CD4-positive, alpha-beta T cell treated with Interleukin-4 for 1 hour (primary cell): ENCODE measurements at places on chromosomes 12 and 14.

DNA sequence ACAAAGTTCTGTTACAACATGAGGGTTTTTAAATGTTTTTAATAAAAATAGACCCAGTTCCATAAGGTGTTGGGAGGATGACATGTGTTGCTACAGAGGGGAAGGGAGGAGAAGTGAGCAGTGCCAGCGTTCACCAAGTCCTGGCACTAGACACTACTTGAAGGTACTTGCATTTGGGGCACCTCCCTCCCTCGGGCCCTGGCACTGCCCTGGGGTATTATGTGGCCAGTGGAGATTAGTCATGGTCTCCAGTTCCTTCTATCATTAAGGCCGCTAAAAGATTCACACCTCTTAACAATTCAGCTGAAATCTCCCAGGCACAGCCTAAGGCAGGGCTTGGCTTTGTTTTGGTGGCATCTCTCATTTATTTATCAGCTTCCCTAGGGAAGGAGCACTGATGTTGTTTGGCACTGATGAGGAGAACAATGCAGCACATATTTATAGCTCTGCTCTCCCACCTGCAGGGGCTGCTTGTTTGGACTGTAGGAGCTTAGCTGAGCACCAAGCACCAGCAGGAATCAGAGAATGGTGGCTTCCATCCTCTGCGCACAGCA lies 155.5 kb upstream of the NTF3 start:
- DNase-seq, result no peak

DNA sequence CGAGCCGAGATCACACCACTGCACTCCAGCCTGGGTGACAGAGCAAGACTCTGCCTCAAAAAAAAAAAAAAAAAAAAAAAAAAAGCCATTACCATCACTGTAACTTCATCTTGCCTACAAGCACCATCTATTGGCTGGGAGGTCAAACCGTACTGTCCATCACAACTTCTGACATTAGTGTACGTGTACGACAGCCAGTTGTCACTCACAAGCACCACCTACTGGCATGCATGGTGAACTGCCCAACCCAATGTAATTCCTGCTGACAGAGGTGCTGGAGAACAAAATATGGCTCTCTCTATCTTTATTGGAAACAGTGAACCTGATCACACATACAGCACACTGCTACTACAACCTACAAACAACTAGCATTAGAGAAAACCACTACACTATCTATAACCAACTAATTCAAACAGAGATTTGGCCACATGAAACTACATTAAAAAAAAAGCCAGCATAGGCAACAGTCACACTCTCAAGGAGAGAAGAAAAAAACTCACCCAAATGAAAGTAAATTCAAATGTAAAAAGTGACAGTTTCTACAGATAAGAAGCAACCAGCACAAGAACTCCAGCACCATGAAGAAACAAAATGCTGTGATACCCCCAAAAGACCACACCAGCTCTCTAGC lies 82.3 kb downstream of the PUS7L start:
- DNase-seq, result no peak

DNA sequence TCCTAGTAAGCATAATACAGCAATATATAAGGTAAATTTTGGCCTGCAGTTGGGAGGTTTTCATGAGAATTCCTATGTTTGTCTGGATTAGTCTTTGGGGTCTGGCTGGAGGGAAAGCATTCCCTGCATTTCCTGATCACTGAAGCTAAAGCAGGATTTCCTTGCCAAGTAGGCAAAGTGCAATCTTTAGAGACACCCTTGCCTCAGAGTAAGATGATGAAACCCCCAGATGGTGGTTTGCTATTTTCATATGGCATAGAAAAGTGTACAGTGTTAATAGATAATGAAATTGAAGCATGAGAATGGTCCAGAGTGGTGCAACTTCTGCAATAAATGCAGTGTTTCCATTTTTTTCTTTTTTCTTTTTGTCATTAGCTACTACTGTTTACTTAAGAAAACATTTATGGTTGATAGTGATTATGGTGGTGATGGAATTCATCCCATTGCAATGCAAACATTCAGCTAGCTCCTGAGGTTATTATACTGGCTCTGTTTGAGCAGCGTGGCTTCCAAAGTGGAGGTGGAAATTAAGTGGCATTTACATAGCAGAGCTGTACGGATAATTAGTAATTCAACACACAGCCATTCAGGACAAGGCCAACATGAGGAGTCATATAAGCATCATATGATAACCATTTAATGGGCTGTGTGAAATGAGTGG lies 276.3 kb downstream of the DUSP6 start:
- no peak for DNase-seq

DNA sequence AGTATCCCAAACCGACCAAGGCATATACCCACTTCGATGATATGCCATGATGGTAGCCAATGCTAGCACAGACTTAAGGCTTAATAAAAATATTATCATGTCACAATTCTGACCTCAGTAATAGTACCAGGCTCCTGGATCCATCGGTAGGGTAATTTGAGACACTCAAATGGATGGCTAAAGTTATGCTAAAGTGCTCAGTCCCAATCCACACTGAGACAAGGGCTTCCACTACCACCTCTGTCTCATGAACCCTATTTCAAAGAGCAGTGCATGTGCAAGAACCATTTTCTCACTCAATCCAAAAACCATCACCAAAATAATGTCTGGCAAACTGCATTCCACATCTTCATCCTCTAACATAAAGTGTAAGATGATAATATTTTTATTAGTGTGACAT lies 122.4 kb upstream of the KRR1 start:
- no peak for DNase-seq

DNA sequence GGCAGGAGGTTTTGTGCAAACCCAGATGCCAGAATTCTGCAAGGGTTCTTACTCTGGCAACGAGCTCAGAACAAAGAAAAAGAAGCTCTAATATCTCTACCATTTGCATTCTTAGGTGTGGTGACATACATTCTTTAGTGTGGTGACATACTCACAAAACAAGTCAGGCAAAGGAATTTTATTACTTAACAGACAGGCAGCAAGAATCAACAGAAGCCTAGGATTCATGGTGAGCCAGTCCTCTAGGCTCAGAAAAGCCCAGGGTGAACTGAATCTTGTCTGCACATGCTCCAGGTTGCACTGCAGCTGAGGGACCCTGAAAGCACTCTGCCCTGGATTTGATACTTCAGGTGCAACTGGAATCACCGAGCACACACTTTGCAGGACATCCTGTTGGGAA lies 122.4 kb upstream of the PTPRQ start:
- no peak for DNase-seq

DNA sequence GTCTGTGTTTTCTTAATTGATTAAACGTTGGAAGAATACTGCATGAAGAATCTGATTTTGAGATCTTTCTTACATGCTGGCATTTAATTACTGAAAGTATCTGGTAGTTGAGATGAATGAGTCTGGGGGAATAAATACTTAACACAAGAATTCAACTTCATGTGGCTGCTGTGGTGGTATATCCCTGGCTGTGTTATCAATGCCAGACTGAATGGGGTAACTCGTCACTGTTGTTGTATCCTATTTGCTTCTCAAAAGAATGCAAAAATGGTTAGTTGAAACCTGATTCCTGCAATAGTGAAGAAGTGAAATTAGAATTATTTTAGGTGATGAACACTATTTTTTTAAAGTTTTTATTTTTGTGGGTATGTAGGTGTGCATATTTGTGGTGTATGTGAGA lies 72.5 kb downstream of the HMGA2 start:
- no peak for DNase-seq

DNA sequence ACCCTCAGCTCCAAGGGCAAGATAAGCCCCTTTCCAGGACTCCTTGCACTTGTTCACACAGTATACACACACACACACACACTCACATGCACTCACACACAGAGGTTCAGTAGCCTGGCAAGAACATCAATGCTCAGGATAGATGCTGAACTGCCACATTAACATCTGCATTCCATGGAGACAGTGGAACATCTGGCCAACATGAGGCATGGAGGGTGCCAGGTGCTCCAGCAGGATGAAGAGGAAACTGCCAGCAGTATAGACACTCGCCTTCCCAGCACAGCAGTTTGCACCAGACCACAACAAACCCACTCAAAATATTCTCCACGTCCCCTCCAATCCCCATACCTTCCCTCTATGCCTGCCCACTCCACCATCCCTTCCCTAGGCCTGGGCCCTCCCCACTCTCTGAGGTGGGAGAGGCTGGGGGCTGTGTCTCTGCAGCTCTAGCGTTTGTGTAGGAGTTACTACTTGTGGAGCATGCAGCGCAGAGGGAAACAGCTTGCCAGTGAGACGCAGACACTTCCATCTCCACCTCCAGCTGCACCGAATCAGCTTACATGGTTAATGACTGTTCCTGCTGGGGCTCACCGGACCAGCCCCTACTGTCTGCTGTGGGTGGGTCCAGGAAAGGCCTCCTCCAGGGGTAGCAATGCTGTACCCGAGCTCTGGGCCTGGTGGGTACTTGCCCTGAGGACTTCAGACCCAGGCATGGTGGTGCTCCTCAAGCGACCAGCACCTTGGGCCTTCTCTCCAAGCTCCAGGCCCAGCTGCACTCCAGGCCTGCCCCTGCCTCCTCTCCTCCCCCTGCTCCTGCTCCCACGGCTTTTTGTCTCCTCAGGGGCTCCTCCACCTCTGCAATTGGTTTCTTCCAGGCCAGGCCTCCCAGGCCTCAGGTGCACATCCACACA lies 18.6 kb upstream of the PLEKHG3 start:
- no peak for DNase-seq

GRCh38 chr12:126963825-126964224 lies 1303.1 kb upstream of the TMEM132C start:
- DNase-seq, result no peak

DNA sequence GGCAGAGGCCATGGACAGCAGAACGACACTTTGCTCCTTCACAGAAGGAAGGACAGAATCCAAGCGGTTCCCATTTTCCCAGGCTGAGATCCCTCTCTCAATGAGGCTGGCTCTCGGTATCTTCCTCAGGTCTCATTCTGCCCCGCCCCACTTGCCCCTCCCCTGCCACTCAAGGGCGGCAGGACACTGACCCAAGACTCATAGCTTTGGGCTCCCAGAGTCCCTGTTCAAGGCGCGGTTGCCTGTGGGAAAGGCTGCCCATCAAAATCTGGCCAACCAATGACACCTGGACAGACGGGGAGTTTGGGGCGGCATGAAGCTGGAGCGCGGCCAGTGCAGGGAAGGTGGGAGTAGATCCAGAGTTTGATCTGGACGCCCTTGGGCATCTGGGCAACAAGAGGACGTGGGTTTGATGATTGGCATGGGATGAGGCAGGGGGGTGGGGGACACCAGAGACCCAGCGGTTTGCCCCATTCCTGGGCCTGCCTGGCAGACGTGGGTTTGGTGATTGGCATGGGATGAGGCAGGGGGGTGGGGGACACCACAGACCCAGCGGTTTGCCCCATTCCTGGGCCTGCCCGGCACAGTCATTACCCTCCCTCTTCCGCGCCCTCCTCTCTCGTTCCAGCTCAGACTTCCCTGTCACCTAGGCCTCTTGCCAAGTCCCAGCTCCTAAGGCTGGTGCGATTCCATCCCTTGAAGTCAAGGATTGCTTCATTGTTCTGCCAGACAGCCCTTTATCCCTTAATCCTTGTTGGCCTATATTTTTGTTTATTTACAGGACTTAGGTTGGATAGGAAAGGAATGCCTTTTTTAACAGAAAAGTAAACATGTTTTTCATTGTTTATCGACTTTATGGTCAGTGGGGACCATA lies 92.1 kb downstream of the NINJ2 start:
- DNase-seq, result no peak

DNA sequence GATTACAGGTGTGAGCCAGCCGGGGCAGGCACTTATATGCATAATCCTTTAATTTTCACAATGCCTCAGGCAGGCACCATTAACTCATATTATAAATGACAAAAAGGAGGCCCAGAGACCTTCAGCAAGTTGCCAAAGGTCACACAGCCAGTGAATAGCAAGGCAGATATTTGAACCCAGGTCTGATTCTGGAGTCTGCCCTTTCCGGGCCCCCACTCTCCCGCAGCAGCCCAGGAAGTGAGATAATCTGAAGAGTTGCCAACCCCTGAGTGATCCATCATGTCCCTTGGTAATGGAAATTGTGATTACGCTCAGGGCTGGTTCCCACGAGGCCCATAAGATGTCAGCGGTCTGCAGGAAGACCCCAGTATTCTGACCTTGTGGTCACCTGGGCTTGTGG lies 95.3 kb upstream of the MED13L start:
- DNase-seq, result no peak

- peak; percentile 27 for DNase-seq
These were observed 28.2 kb upstream of the CD27 start for GRCh38 chr12:6416596-6416995.

DNA sequence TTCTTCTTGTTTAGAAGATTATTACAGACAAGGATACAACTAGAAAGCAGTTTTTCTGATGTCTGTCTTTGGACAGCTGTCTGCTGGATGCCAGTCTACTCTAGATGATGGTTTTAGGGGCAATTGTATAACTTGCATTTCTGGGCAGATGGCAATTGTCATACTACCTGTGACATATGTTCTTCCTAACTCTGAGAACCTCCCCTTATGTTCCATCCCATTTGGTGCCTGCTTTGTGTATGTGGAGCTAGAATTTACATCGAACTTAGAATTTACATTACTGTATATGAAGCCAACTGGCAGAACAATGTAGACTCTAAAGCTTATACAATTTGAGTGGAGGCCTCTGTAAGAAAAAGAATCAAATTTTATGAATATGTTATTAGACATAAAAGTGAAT lies 430.2 kb upstream of the SEL1L start:
- DNase-seq, result no peak

DNA sequence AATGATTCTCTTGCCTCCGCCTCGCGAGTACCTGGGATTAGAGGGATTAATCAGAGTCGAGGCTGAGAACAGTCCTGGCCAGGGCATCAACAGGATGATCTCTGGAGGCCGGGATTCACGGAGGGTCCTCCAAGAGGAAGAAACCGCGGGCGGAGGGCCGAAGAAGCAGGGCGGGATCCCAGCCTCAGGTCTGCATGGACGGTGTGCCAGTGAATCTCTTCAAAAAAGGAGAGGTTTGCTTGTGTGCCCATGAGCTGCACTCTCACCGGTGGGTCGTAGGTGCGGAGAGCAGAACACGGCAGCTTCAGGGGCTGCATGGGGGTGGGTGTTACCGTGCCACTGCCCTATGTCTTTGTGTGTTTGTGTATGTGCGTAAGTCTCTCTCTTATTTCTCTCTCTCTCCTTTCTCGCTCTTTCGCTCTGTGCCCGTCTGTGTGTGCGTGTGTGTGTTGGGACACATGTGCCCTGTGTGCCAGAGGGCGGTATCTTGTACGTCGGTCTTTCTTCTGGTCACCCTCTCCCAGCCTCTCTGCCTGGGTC lies 768.2 kb upstream of the ALG10B start:
- no peak for DNase-seq
